ENCODE measurements at places on chromosomes 3 and 15.

DNA sequence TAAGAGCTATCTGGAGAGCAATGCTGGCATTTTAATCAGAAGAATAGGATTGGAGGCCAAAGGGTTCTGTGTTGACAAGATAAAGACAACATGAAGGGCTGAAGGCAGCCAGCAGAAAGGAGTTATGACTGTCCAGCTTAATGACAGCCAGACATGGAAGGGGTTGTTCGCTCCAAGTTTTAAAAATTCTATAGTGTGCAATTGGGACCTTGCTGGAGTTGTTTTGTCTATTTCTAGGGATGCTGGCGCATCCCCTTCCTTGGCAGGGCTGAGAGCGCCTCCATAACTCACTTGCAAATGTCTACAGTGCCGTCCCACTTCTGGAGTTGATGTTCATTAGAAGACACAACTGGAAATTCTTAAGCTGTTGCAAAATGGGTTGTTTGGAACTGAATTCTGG is 200.7 kb downstream of the TLE3 start:
- peaks cover 37% of the 10 kb centered on the region for H3K27me3 ChIP-seq
- no peak for DNase-seq
- H3K27ac ChIP-seq = no peak overlapping the region
- no peak overlapping the region for H3K4me3 ChIP-seq
- H3K36me3 ChIP-seq = no peaks in the 10 kb centered on the region

GRCh38 chr3:131688370-131688769 is 185.6 kb upstream of the MRPL3 start:
- H3K36me3 ChIP-seq = no peaks in the 10 kb centered on the region
- no peak for DNase-seq
- H3K4me3 ChIP-seq = no peak overlapping the region
- no peaks in the 10 kb centered on the region for H3K4me1 ChIP-seq
- no peak overlapping the region for H3K27ac ChIP-seq
- H3K27me3 ChIP-seq = peaks cover 3% of the 10 kb centered on the region

DNA sequence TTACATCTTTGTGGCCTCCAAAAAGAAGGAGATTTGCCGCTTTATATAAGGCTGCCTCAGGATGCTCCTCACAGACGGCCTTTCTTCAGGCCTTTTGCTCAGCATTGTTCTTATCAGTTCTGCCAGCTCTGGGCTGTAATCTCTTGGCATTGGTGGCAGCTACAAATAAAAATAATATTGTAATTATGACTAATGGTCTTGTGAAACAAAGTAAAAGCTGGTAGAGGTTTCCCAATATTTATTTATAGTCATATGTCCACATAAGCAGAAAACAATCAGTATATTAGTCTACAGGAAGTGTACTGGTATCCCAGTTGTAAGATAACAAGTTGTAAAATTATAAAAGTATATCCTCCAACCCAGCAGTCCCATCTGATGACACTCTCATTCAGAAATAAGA is 7.3 kb downstream of the NEK4 start:
- H3K27ac ChIP-seq = no peak overlapping the region
- H3K27me3 ChIP-seq = no peaks in the 10 kb centered on the region
- DNase-seq = no peak
- peaks cover 80% of the 10 kb centered on the region for H3K36me3 ChIP-seq

DNA sequence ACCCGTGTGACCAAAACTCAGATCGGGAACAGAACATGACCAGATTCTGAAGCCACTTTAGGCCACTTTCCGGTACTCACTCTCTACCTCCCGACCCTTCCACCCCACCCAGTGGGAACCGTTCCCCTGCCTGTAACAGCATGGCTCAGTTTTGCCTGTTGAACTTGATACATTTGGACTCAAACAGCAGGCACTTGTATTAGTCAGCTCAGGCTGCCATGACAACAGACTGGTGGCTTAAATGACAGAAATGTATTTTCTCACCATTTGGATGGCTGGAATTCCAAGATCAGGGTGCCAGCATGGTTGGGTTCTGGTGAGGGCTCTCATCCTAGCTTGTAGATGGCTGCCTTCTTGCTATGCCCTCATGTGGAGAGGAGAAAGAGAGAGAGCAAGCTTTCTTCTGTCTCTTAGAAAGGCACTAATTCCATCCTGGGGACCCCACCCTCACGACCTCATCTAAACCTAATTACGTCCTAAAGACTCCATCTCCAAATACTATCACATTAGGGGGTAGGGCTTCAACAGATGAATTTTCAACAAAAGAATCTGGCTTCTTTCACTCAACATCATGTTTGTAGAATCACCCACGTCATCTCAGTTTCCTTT is 9.3 kb upstream of the SSUH2 start:
- H3K36me3 ChIP-seq = no peaks in the 10 kb centered on the region
- peaks cover 18% of the 10 kb centered on the region for H3K4me1 ChIP-seq
- H3K27me3 ChIP-seq = peaks cover 5% of the 10 kb centered on the region

DNA sequence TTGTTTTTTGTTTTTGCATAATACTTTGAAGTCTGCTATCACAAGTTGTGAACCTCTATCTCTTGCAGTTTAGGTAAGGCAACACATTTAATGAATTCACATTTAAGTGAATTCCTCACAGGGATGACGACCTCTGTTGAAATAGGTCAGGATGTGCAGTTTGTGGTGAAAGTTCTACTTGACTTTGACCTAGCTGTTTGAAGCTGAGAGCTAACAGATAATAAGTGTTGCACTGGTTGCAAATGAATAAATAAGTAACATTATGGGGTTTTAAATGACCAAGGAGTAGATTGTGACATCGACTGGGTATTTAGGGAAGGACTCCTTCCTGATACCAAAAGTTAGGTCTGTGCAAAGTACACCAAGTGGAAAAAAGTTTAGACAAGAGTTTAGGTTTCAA is 23.9 kb downstream of the NIT2 start:
- H3K27ac ChIP-seq = no peak overlapping the region
- no peak overlapping the region for H3K4me3 ChIP-seq
- no peaks in the 10 kb centered on the region for H3K4me1 ChIP-seq
- no peaks in the 10 kb centered on the region for H3K27me3 ChIP-seq
- DNase-seq = no peak

Measured in activated B cell treated with CpG ODN at 0.5 μM for 24 hours (primary cell).